Left renal pelvis (tissue), 4 donors: ENCODE measurements at places on chromosomes 5 and 9. TPM values are rescaled to one million over a fixed set of nuclear protein-coding genes. Genes with fewer than 3 reads are reported as not detected.

GRCh38 chr9:88746029-88746742 lies 211.2 kb downstream of the NXNL2 start:
- peak; percentile 56 for DNase-seq

GRCh38 chr9:16029796-16030363 lies 477.0 kb downstream of the CCDC171 start:
- no peak for DNase-seq

- DNase-seq, result no peak
Observed at GRCh38 chr9:110146373-110146772, 61.6 kb downstream of the C9orf152 start.

DNA sequence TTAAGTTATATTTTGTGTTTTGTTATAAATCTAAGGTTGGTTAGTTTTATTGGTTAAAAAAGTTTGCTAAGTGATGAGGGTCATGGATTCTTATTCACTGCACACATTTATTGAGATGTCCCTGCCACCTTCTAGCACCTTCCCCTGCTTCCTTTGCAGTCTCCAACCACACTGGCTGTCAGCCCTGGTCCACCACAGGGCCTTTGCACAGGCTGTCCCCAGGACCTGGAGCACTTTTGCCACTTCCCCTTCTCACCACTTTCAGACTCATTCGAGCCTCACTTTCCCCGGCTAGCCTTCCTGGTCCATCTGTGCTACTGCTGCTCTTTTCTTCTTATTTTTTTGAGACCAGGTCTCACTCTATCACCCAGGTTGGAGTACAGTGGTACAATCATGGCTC lies 45.3 kb downstream of the ARHGAP26 start:
- DNase-seq, result no peak

The IL13 gene
- polyA plus RNA-seq, result not detected

The HARS1 gene
- 64.8 TPM for polyA plus RNA-seq
